ENCODE measurements at places on chromosomes 2 and 18. TPM values are rescaled to one million over a fixed set of nuclear protein-coding genes. Genes with fewer than 3 reads are reported as not detected.

TUBA3D gene
- polyA plus RNA-seq: 0.14 TPM

EGR4 gene
- not detected for polyA plus RNA-seq

POU3F3 gene
- polyA plus RNA-seq: not detected

IL1B gene
- polyA plus RNA-seq: not detected

HOXD8 gene
- polyA plus RNA-seq: not detected

SERPINB7 gene
- polyA plus RNA-seq: not detected

PSMA8 gene
- 2.1 TPM for polyA plus RNA-seq

ERICH2 gene
- polyA plus RNA-seq: not detected

INHBB gene
- polyA plus RNA-seq: not detected

DNA sequence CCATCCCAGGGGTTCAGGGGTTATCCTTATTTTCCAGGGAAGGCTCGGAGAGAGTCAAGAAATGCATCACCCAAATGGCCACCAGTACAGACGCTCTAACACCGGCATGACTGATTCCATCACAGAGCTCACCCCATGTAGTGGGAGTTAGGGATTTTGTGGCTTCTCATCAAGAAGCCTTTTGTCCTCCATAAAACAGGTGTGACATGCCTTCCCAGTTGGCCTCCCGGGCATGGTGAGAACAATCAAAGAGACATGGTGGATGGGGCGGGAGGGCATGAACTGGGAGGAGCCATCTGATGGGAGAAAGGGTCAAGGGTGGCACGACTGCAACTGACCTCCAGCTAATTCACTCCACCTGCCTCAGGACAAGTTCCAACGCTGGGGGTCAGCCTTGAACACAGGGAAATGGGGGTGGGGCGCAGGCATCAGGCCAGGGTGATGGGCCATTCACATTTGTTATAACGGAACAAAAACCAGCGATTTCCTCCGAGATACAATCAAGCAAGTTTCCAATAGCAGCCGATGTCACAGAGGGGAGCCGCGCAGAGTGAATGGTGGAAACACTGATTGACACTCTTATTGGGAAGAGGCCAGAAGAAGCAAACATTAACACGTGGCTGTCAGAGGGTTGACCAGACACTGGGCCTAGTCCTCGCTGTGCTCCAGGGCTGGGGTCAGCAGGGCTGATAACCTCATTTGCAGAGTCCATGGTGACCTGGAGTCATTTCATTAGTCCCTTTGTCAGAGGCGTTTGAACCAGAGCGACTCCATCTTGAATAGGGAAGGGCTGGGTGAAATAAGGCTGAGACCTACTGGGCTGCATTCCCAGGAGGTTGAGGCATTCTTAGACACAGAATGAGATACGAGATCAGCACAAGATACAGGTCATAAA, 80.5 kb upstream of the HPCAL1 start:
- no peak for DNase-seq

GRCh38 chr18:22166069-22166950, 3.1 kb upstream of the GATA6 start:
- no peak for DNase-seq

- DNase-seq: no peak
Measured at GRCh38 chr18:59127047-59127446, 12.6 kb upstream of the SEC11C start.

GRCh38 chr2:98175811-98176210, 88.8 kb downstream of the VWA3B start:
- DNase-seq: no peak

- no peak for DNase-seq
Measured at GRCh38 chr2:160576054-160576499, 82.5 kb upstream of the RBMS1 start.

GRCh38 chr2:51920509-51920908, 888.6 kb upstream of the NRXN1 start:
- DNase-seq: no peak

- no peak for DNase-seq
Measured at GRCh38 chr2:69086466-69086865, 73.5 kb downstream of the ANTXR1 start.

- DNase-seq: no peak
Measured at GRCh38 chr18:452816-453215, 47.7 kb downstream of the COLEC12 start.

- peak; percentile 9 for DNase-seq
Measured at GRCh38 chr18:32093102-32093511, 1.4 kb downstream of the RNF138 start.

DNA sequence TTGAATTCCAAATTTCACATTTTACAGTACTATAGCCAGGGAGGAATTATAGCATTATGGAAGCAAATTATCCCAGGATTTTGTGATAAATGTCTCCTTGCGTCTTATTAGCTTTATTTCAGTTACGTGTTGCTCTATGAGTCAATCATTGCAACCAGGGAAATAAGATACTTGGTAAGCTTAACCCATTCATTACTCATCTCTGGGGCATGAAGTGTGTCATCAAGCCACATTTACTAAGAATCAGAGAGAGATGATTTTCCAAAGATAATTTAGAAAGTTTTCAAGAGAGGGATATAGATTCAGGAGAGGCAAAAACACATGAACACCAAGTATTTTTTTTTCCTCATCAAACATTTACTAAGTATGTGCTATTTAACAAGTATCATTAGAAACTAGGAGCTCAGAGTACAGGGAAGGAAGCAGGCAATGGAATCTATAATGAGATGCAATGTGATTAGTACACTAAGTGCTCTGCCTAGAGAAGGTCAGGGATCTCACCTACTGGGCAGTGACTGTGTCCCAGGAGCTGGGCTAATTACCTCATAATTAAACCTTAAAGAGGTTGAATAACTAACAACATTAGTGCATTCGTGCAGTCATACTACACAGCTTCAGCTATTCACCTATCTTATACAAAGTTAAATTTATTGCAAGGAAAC, 217.8 kb upstream of the NXPH2 start:
- DNase-seq: no peak

GRCh38 chr18:78731016-78731397, 248.6 kb upstream of the SALL3 start:
- no peak for DNase-seq

DNA sequence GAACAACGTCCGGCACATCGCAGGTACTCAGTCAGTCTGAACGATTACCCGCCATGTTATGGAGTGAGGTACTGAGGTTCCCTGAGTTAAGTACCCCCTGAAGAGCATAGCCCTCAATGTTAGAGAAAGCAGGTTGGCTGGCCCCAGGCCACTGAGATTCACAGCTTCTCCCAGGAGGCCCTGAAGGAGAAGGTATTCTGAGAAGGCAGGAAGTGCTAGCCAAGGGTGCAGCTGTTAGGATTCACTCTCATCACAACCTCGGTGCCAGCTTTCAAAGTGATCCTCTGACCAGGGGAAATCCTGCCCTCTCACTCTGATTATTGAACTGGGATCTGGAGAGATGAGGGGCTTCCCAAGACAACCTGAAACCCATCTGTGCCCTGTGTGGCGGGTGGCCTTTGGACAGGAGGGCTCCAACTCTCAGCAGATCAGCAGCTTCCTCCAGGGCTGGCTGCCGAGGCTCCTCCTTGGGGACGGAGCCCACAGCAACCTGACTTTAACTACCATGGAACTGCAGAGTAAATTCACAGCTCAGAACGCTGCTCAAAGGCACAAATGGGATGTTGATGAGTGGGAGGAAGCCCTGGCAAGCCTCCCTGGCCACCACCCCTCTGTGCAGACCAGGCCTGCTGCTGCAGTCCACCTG, 7.8 kb downstream of the EHD3 start:
- no peak for DNase-seq

DNA sequence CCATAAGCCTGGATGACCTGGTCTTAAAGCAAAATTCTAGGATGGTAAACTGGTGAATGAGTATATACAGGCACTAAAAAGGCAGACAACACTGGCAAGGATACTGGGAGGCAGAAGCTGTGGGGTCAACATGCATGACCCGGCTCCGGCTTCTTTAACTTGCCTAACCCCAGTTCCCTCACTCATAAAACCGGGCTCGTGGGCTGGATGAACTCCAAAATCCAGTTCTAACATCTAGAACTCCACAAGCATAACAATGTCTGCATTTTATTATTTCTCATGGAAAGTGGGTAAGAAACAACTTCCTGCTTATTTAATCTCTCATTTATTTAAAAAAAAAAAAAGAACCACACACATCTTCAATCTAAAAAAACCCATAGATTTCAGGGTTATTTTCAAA, 57.3 kb downstream of the FARSB start:
- DNase-seq: no peak

DNA sequence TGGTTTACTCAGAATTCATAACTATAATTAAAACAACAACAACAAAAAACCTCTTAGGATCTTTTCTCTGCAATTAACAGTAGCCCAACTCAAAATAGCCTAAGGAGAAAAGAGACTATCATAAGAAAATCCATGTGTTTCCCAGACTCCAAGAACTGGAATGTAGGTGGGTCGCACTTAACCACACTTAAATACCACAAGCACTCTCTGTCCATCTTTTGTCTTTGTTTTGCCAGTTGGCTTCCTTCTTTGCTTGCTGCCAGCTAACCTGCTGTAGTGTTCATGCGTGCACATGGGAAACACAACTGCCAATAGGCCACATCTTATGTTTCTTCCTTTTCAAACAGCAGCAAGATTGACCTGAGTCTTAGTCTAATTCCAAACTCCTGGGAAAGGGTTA, 24.1 kb upstream of the ACVR1 start:
- DNase-seq: no peak

GRCh38 chr2:158965641-158966040, 2.8 kb upstream of the TANC1 start:
- no peak for DNase-seq

DNA sequence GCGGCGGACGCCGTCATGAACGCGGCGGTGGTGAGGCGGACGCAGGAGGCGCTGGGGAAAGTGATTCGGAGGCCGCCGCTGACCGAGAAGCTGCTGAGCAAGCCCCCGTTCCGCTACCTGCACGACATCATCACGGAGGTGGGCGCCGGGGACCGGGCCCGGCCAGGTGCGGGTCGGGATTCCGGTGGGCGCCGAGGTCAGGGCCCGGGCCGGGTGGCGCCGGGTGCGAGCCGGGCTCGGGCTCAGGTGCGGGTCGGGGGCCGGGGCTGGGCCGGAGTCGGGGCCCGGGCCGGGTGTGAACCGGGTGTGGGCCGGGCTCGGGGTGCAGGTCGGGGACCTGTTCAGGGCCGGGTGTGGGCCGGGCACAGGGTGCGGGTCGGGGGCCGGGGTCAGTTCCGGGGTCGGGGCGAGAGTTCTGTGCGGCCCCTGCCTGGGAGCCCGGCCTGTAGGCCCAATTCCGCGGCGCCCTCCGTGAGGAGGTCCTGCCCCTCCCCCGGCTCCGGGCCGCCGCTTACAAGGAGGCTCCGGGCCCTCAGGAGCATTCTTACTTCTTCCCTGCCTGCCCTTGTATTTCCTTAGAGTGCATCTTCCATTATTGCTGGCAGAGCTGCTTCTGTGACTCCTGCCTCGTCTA, 447 bp downstream of the TRAF3IP1 start:
- DNase-seq: no peak

- no peak for DNase-seq
Measured at GRCh38 chr2:192029089-192029488, 165.6 kb downstream of the TMEFF2 start.

DNA sequence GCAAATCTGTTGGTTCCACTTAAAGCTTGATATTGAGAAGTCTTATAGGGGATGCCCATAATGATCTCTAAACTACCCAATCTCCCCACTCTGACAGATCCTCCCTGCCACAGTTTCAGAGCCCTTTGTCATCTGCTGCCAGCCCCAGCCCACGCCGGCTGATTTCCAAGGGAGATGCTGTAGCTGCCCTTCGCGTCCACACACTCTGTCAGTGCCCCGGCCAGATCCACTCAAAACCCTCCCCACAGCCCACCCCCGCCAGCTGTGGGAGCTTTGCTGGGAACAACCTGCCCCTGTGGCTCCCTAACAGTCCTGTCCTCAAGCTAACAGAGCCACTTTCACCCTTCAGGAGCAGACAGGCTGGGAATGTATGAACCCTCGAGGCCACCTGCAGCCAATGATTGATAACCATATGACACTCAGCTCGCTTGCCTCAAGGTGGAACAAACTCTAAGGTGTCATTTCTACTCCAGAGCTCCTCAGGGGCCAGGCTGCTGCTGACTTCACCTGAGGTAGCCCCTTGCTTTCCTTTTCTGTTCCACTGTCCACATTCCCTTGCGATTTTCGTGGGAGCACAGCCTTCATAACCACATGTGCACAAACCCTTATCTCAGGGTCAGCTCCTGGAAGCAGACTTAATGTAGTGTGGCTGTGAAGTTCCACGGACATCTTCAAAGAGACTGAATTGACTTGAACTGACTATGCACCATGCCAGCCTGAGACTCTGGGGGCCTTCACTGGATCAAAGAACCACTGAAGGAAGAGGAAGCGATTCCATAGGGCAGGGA, 92.6 kb upstream of the LGALSL start:
- DNase-seq: no peak

GRCh38 chr2:153077311-153077710, 358.9 kb downstream of the ARL6IP6 start:
- DNase-seq: no peak

DNA sequence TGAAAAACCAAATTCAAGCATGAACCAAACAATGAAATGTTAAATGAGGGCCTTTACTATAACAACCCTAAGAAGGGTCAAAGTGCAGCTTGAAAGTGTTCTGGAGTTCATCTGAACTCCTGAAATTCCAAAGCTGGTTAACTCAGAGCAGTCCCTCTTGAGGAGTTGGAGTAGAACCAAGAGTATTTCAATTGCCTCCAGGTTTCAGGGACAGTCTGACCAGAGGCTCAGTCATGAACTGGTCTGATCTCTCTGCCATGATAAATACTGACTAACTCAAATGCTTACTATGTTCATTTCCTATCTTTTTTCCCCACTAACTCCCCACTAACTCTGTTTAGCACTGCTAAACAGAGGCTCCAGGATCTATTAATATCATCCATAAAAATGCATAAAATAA, 2.7 kb downstream of the STARD7 start:
- no peak for DNase-seq

DNA sequence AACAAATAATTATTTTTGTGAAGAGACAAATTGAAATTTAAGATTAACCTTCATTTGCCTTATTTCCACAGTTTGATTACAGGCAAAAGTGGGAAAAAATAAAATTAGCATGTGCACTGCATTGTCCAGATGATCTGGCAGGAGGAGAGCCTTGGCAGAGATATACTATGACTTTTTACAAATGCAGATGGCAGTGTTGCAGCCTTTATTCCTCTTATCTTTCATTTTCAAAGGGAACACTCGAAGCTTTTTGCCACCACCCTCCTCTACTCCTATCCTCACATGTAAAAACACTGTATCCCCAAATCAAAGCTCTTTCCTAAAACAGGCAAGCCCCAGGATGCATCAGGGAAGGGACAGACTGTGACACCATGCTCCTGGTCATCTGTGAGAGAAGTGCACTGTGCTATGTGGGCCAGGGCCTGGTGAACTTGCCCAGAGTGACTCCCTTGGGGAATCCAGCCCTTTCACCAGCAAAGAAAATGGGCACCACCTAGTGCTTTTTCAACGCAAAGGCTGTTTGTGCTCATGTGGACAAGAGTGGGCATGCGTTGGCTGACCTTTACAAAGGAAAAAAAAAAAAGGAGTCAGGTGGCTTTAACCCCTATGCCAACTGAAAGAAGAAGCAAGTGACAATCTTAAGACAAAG, 74.7 kb upstream of the ETAA1 start:
- no peak for DNase-seq

GRCh38 chr18:34921811-34922385, 119.3 kb upstream of the MAPRE2 start:
- DNase-seq: no peak

All from CD8-positive, alpha-beta memory T cell (primary cell).